ENCODE measurements at places on chromosomes 13 and 19.

GRCh38 chr13:20336761-20337160, 104.6 kb upstream of the GJB6 start:
- no peak for DNase-seq

- DNase-seq = no peak
Observed at GRCh38 chr19:7670150-7670783, 1.4 kb downstream of the RETN start.

GRCh38 chr13:53060840-53061490, 32.4 kb downstream of the OLFM4 start:
- no peak for DNase-seq

- DNase-seq = no peak
Observed at GRCh38 chr19:415292-415691, 6.3 kb upstream of the C2CD4C start.

DNA sequence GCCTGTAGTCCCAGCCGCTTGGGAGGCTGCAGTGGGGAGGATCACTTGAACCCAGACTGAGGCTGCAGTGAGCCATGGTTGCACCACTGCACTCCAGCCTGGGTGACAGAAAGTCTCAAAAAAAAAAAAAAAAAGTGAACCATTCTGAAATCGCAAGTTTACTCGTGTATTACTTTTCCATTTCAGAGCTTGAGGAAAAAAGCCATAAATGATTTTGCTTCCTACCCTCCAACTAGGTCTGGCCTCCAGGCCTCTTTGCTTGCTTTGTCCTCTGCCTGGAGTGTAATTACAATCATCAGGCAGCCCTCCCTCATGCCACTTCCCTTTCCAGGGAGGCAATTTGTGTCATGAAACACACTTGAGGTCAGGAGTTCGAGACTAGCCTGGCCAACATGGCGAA, 8.5 kb downstream of the BLVRB start:
- no peak for DNase-seq

GRCh38 chr19:13001502-13002165, 6.4 kb downstream of the NFIX start:
- DNase-seq = no peak

DNA sequence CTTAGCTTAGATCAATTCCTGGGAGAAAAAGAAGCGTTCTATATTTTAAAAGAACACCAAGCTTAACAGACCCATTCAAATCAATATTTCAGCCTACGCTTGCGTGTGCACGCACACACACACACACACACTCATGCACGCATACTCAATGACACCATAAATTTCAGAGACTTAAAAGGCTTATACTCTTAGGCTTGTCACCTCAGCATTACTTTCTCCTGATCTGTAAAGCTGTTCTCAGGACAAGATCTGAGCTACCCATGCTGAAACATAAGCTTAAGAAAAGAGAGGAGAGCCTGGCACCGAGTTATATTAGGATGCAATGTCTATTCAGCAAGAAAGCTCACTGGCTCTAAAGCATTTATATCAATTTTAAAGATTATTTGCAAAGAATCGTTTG, 368.5 kb downstream of the FGF14 start:
- DNase-seq = no peak

GRCh38 chr13:98909016-98909415, 68.8 kb downstream of the DOCK9 start:
- no peak for DNase-seq

DNA sequence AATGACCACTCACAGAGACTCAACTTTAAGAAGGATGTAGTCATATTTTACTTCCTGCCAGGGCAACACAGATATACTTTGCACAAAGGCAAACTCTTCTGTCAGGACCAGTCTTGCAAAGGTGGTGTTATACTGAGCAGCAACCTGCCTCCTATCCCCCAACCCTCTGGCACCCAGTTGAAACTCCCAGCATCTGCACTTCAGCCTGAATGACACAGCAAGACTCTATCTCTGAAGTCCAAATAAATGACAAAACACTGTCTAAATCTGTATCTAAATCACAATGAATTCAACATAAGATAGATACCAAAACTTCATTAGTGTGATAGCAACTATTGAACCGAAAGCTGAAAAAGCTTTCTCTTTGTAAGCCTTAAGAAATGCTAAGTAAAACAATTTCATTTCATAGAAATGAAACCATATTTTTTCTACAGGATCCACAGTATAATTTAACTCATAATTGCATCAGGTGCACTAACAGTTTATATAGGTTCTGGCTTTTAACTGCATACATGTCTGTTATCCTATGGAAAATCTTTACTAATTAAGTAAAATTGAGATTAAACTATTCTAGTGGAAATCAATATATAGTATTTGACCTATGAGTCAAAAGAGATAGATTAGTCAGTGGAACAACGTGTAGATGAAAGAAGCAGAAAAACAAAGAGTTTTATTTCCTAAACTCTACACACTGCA, 163.7 kb downstream of the TBC1D4 start:
- no peak for DNase-seq

DNA sequence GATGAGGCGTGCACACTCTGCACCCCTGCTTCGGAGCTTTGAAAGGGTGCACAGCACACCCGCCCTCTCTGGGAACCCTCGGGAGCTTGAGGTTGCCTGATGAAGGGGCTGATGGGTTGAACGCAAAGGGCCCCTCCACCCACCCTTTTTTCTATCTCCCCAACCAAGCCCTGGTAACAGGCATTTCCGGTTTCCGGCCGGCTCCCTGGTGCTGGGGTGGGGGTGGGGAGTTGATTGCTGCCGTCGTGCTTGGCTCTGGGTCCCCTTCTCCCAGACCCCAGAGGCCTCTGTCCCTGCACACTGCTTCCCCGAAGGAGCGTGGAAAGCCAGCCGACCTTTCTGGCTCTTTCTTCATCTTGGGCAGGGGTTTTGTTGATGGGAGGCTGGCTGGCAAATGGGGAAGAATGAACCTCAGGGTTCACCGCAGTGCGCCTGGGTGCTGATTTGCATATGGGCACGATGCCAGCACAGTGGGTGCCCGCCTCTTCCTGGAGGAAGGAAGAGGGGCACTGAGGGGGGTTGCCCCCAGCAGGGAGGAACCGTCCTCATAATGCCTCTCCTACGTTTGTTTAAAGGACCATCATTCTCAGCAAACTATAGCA, 29.1 kb downstream of the VAV1 start:
- DNase-seq = peak; percentile 63

DNA sequence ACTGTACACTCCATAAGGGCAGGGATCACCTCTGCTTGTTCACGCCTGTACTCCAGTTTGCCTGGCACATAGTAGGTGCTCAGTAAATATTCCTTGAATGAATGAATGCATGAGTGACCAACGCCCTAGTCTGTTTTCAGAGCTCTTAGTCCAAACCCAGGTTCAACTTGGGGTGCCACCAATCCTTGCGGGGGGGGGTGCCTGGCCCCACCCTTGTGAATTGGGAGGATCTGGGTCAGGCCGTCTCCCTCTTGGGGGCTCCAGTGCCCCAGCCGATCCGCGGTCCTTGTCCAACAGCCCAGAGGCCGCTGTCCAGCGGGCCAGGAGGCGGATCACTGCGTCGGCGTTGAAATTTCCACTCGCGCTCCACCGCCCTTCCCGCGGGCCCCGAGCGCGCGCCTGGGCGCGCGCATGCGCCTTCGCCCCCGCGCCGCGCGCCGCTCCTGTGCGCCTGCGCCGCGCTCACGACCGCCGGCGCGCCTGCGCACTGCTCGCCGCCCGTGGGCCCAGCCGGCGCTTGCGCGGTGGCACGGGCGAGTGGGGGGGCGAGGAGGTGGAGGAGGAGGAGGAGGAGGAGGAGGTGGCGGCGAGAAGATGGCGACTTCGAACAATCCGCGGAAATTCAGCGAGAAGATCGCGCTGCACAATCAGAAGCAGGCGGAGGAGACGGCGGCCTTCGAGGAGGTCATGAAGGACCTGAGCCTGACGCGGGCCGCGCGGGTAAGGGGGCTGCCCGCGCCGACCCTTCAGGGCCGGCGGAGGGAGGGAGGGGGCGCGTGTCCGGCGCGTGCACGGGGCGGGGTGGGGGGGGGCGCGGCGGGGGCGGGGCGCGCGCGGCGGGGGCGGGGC, at the start of gene CRTC1:
CRTC1 (plus strand) TSS at position 572 of the 849 bp plus-strand sequence; CDS start at position 595, 23 bp downstream.
- DNase-seq = peak; percentile 88

GRCh38 chr13:110648848-110649421, 33.6 kb downstream of the NAXD start:
- DNase-seq = no peak

- no peak for DNase-seq
Observed at GRCh38 chr13:33746867-33747266, 71.1 kb upstream of the RFC3 start.

- DNase-seq = no peak
Observed at GRCh38 chr13:81393721-81394120, 1052.8 kb upstream of the SPRY2 start.

GRCh38 chr19:3233116-3233515, 8.7 kb downstream of the CELF5 start:
- no peak for DNase-seq

GRCh38 chr19:802498-803098, 5.3 kb downstream of the PTBP1 start:
- DNase-seq = no peak

DNA sequence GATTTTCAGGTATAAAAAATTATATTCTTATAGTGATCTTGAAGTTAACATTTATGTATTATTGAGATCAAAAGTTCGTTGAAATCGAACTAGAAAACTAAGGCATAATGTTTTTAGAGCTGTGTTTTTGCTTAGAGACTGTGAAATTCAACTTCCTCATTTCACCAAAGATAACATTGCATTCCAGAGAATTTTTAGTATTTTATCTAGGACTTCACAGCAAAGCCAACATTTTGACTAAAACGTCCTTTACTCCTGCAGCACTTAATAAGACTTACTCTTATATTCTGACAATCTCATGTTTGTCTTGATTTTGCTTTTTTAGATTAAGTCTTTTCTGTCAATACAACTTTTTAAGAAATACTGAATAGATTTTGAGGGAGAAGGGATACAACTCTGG, 4.7 kb downstream of the KCTD4 start:
- DNase-seq = no peak

DNA sequence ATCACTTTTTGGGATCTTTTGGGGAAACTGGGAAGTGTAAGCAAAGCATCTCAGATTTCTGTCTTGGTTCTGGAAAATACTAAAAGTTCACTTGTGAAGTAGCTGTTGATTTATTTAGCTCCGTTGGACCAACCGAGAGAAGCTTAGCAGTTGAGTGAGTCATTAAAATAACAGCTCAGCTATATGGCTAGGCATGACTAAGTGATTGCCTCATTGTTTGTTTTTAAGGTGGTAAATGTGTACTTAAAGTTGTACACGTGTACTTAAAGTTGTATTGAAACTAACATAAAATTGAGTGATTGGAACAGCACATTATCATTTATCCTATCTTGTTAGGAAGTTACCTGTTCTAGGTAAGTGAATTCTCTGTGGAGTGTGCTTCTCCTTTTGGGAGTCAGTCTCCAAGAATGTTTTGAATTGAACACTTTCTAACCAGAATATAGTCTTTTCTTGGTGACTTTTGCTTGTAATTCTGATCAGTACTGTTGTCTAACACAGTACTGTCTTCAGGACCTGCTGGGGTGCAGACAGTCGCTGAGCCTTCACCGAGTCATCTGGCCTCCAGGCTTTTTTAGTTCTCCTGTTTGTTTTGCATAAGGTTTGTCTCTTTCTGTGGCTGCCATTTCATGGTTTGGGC, 2.9 kb upstream of the DCUN1D2 start:
- DNase-seq = no peak

DNA sequence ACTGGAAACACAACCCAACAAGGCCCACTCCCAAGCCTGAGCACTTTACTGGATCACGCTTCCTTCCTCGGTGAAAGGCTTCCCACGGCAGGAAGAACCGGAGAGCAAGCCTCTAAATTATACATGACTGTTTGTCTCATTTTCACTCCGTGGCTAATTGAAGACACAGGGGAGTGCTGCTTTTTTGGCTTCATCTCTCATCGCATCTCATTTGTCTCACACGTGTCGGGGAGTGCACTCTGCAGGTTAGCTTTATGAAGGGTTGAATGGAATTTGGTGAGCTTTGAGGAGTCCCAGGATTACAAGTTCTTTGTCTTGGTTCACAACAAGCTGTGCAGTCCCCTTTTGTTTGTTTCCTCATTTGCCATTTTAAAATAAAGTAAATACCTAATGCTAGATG, 544.6 kb downstream of the GPC6 start:
- DNase-seq = no peak

DNA sequence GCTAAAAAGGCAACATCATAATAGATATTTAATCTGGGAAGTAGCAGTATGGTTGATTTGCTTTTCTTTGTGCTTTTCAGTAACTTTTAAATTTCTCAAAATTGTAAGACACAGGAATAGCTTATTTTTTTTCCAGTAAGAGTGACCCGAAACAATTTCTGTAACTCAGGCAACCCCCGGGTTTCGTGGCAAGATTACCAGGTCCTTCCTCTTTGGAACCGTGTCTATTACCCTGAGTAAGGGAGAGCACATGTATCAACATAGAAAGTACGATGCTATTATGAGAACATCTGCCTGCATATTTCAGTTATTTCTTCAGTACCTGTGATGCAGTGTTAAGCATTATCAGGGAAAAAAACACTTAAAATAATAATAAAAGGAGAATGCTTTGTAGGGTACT, 64.1 kb downstream of the DOCK9 start:
- DNase-seq = no peak

DNA sequence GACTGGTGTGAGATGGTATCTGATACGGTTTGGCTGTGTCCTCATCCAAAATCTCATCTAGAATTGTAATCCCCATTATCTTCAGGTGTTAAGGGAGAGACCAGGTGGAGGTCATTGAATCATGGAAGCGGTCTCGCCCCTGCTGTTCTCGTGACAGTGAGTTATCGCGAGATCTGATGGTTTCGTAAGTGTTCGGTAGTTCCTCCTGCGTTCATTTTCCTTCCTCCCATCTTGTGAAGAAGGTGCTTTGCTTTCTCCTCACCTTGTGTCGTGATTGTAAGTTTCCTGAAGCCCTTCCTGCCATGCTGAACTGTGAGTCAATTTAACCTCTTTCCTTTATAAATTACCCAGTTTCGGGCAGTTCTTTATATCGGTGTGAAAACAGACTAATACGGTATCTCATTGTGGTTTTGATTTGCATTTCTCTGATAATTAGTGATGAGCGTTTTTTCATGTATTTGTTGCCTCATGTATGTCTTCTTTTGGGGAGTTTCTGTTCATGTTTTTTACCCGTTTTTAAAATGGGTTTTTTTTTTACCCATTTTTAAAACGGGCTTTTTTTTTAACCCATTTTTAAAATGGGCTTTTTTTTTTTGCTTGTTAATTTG, 102.8 kb upstream of the SLC10A2 start:
- no peak for DNase-seq

GRCh38 chr19:17448131-17448967, at the start of gene TMEM221:
Gene TMEM221, minus strand, starts transcription at chr19:17448668. Its CDS starts 206 bp downstream, at chr19:17448462.
- DNase-seq = peak; percentile 21

DNA sequence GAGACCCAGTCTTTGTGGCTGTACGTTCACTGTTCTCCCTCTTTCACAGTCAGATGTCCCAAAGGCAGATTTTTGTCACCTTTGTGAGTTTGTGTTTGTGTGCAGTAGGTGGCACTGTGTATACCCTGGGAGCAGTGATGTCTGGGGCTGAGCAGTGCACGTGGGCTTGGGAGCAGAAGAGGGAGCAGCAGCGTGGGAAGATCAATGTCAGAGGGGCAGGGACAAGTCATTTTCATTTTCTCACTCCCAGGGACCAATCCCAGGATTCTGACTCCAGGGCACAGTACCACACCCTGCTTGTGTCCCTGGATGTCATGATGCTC, 2.0 kb upstream of the PSG6 start:
- DNase-seq = no peak
